ENCODE measurements at places on chromosomes 11 and 22.

DNA sequence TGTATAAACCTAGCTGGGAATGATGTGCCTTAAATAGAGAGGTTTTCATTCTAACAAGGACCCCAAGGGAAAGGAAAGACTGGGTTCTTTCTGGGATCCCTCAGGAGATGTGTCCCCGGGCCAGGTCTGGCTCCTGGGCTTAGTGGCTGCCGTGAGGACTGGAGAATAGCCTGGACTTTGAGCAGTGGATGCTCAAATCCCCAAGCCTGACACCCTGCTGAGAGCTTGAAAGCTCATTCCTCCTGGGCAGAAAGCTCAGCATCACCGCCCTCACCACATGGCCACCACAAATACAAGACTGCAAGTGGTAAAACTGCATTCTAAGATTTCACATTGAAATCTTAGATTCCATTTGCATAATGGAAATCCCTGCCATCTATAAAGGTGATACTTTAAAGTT, 79.4 kb upstream of the NARS2 start:
- no peak for DNase-seq

GRCh38 chr11:86206337-86206695, 38.2 kb upstream of the EED start:
- DNase-seq = no peak

- DNase-seq = peak; percentile 19
Measured at GRCh38 chr11:76782531-76783293, 444 bp upstream of the TSKU start.

DNA sequence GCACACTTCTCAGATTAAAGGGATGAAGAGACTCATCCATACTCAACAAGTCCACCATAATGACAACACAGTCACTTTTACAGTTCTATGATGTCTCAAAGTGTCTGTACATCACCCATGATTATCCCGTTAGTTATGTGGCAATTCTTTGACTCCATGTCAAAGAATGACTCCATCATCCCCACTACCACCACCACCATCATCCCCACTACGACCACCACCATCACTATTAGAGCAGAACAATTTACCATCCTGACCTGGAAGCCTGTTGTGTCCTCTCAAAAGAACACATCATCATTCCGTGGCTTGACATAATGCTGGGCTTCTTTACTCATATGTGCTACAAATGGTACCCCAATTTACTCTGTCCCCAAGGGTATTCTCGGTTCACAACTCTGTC, 13.7 kb downstream of the PRR5L start:
- no peak for DNase-seq
